ENCODE measurements at places on chromosomes 5 and 9. TPM values are rescaled to one million over a fixed set of nuclear protein-coding genes. Genes with fewer than 3 reads are reported as not detected.

GRCh38 chr9:132733260-132733815 lies 63.1 kb downstream of the GTF3C4 start:
- DNase-seq: no peak

DNA sequence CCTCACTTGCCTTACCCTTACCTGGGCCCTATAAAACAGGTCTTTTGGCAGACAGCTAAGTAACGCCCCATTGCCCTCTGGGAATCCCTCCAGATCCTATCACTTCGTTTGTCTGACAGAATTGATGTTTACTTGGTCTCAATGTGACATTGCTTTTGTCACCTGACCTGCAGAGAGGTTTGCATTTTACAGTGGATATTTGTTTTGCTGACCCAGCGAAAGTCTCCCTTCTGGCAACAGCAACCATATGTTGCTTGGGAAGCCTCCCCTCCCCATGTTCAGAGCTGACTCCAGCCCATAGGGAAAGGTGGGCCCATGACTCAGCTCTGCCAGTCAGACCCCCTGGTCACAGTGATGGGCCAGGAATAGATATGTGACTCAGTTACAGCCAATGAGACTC lies 54.0 kb upstream of the LARP1 start:
- DNase-seq: no peak

DNA sequence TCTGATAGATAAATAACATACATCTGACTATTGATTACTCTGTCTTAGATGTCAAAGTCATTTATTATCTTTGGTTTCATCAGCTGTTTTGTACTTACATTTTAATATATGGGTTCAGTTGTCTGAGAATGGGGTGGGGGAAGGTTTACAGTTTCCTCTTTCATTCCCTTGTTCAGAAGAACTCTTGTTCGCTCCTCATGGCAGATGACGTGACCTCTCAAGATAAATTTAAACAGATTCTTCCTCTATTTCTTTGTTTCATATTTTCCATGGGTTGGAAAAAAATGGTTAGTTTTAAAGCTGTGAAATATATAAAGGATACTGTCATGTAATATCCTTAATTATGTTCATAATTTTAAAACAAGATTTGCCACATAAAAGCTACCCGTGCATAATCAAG lies 61.4 kb downstream of the TSSK1B start:
- no peak for DNase-seq

- no peak for DNase-seq
Measured at GRCh38 chr9:86460216-86461002, 106.2 kb upstream of the TUT7 start.

GRCh38 chr5:55868846-55869245 lies 17.7 kb downstream of the IL31RA start:
- DNase-seq: peak; percentile 16

- peak; percentile 16 for DNase-seq
Measured at GRCh38 chr5:177123789-177124485, 9.6 kb upstream of the NSD1 start.

- DNase-seq: peak; percentile 70
Measured at GRCh38 chr5:4879693-4880303, 260.3 kb upstream of the ADAMTS16 start.

DNA sequence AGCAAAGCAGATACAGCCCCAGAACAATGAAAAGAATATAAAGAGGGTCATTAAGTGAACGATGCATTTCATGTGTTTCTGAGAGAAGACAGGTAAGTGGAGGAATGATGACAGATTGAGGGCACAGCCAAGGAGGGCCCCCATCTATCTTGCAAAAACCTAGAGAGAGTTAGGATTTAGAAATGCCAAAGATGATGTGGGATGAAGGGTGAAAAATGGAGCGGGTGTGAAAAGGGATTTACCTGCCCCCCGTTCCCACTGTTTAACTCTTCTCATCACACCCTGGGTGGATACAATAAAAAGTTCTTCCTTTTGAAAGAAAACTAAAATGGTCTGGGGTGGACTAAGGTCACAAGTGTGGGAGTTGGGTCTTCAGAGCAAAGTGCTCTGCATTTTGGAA lies 18.5 kb upstream of the PPP2R2B start:
- DNase-seq: no peak

- DNase-seq: no peak
Measured at GRCh38 chr5:35056686-35057085, 8.9 kb upstream of the AGXT2 start.

DNA sequence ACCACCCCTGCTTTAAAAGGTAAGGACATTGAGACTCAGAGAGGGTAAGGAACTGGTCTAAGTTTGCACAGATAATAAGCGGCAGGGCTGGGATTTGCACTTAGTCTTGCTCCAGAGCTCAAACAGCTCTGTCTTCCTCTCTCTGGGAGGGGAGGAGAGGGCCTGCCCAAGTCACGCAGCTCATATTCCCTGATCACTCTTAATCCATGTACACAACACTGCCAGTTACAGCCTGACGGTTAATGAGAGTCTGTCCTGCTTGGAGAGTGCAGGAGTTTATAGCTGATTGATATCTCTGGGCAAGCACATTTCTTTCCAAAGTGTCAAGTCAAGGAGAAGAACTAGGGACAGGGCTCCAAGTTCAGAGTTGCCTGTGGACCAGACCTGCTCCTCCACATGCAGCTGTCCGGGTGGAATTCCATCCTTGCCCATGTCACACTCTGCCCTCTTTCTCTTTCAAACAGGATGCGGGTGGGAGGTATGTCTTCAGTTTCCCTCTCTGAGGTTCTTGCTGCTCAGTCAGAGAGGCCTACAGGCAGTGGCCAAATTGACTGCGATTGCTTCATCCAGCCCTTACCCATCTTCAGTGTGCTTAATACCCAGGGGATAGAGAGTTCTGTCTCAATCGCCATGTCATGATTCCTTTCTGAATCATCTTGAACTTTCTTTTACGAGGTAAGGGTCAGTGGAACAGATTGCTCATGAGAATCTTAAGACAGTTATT lies 54.5 kb downstream of the GALNT12 start:
- peak; percentile 57 for DNase-seq

GRCh38 chr9:89450213-89450612 lies 47.7 kb downstream of the SEMA4D start:
- DNase-seq: no peak

GRCh38 chr9:91530829-91531228 lies 107.2 kb upstream of the NFIL3 start:
- no peak for DNase-seq

GRCh38 chr9:119289740-119290433 lies 79.3 kb downstream of the BRINP1 start:
- no peak for DNase-seq

DNA sequence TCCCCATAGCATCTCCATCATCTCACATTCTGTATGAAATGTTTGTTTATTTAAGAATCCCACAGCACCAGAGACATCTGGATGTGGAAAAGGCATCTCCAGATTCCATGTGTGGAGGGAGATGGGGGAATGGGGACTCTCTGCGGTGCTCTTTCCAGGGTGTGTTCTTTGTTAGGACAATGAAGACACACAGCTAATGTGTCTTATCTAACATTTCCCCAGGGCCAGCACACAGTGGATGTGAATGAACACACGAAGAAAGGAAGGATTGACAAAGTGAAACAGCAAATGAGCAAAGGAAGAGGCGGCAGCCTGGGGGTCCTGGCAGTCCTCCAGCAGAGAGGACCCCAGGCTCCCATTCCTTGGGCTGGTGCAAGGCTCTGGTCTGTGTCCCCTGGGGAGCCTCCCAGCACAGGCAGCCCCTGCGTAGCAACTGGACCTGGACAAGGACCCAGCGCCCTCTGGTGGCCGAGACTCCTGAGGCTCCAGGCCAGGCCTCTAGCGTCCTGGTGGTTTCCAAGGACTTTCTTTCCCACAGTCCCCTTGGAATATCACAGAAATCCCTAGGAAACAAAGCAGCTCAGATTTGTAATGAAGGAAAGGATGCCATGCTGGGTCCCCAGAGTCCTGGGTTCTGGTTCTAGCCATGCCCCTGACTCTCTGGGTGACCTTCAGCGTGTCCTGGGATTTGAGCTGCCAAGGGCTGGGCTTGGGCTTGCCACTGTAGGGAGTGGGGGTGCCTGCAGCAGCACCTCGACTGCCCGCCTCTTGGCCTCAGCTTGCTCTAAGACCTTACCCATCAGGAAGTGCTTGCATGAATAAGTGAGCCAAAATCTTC lies 3.5 kb upstream of the PDLIM7 start:
- DNase-seq: peak; percentile 96

DNA sequence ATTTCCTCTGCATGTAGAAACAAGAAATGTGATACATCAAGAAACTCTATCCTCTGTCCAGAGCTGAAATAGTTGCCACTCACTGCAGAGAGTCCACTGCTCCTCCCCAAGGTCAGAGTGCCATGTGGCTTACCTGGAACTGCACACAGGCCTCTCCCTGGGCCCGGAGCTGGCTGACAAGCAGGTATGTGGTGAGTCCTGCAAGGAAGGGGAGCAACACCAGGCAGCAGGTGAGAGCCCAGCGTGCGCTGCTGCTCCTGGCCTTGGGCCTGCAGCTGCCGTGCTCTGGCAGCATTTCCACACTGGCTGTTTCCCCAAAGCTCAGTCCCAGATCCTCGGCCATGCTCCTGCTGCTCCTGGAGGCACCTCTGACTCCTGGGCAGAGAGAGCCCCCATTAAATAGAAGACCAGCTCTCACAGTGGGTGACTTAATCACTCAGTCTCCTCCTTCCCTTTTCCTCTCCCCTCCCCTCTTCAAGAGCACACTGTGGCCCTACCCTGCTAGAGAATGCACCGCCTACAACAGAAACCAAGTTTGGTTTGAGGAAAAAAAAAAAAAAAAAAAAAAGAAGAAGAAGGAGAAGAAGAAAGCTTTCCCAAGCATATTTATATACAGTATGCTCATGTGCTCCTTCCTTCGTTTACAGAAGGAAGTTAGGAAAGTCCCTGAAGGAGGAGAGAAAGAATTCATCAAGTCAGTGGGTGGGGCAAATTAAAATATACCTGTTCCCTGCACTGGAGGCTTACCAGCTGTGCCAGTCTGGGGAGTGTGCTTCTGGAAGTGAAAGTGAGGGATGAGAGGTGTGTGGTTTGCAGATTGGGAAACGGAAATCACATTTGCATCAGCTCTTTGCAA lies at the start of gene TNFSF15:
Gene TNFSF15 (minus strand): TSS at position 370 of the 856 bp plus-strand sequence. CDS start 27 bp downstream, at position 343.
- DNase-seq: peak; percentile 12

DNA sequence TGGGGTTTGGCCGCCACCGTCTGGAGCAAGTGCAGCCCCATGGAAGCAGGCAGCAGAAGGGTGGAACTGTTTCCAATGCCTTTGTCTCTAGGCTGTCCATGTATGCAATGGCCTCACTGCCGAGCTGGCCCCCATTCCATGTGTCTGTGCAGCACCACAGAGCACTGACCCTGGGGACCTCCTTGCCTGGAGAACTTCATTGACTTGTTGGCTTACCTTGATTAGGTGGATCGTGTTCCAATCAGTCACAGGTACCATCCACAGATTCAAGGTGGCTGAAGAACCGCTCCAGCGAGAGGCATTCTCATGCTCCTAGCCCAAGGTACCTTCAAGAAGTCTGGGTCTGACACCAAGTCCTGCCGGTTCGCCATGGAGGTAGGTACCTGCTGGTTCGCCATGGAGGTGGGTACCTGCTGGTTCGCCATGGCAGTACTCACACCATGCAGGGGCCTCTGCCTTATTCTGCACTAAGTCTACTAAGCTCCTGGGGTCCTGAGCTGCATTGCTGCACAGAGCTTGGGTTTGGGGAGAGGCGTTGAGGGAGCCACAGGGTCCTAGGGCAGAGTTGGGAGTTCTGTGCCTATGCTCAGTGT lies 358.3 kb upstream of the IRX1 start:
- DNase-seq: no peak

- DNase-seq: no peak
Measured at GRCh38 chr5:173228639-173229381, 6.2 kb downstream of the NKX2-5 start.

DNA sequence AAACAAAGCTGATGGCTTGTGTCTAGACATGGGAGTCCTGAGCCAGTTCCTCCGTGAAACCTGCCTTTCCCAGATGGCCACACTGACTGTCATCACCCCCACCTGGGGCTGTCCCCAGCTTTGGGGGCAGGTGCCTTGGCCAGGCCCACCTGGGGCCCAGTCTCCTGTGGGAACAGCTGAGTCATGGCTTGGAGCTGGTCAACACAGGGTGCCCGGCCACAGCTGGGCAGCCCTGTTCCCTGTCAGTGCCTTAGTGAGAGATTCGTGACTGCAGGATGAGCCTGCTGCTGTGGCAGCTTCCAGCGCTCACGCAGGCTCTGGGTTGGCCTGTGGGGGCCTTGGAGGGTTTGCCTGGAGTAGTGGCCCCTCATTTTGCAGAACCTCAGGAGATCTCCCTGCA lies 56.5 kb downstream of the COL5A1 start:
- peak; percentile 42 for DNase-seq

GRCh38 chr5:128597156-128597555 lies 59.1 kb upstream of the FBN2 start:
- DNase-seq: no peak

GRCh38 chr5:53343187-53343586 lies 137.2 kb upstream of the FST start:
- no peak for DNase-seq

DNA sequence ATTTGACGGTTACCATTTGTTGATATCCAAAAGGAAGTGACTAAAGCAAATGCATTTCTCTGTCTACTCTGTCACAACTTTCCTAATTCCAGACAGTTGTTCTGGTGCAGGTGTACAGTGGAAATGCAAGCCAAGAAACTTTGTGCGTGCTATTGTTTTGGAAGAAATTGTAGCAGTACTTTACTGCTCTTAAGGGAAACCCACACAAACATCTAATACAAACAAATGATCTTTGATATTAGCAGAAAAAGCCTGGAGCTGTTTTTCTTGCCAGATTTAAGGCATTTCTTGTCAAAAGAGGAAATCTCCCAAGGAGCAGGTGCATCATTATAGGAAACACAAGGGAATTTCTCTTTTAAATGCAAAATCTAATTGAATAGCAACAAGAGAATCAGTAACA lies 2.0 kb downstream of the SNCAIP start:
- no peak for DNase-seq

GRCh38 chr5:53479590-53480415 lies 626 bp upstream of the FST start:
- peak; percentile 66 for DNase-seq

- DNase-seq: no peak
Measured at GRCh38 chr9:91516081-91516480, 92.4 kb upstream of the NFIL3 start.

GRCh38 chr9:4984171-4984620 lies 876 bp upstream of the JAK2 start:
- no peak for DNase-seq

Gene IL9
- total RNA-seq: not detected

Gene SET
- total RNA-seq: 228 TPM

Gene CD274
- 4.6 TPM for total RNA-seq

Gene PCDHGB1
- 1.8 TPM for total RNA-seq

Gene ERAP2
- 3.3 TPM for total RNA-seq

Gene SLIT3
- 5.9 TPM for total RNA-seq

Gene LECT2
- total RNA-seq: not detected

Gene GAPT
- 0.10 TPM for total RNA-seq

Gene FOXD4
- 0.27 TPM for total RNA-seq
